ENCODE measurements at places on chromosomes 6 and 20. TPM values are rescaled to one million over a fixed set of nuclear protein-coding genes. Genes with fewer than 3 reads are reported as not detected.

DNA sequence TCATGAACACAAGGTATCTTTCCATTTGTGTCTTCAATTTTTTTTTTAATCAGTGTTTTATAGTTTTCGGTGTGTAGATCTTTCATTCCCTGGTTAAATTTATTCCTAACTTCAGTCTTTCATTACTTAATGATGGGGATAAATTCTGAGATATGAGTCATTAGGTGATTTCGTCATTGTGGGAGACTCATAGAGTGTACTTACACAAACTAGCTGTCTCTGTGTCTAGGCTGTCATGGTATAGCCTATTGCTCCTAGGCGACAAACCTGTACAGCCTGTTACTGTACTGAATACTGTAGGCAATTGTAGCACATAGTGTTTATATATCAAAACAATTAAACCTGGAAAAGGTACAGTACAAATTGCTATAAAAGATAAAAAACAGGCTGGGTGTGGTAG is 42.1 kb downstream of the SMAP1 start:
- no peak for DNase-seq
- H3K4me3 ChIP-seq = no peak overlapping the region
- H3K27me3 ChIP-seq = no peaks in the 10 kb centered on the region

DNA sequence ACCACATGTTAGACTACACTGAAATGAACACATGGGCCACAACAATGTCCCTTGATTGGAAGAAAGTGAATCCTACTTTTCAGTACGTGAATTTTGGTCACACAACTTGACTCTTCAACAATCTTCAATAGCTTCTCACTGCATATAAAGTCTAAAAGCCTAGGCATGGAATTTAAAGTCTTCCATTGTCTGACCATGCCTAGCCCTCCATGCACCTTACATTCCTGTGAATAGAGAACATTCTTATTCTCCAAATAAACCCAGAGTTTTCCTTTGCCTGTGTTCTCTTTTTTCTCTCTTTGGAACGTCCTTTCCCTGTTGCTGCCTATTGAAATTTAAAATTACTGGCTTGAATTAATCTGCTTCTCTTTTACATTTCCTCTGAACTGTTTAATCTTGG is 207.5 kb downstream of the ASCC3 start:
- peaks cover 15% of the 10 kb centered on the region for H3K36me3 ChIP-seq
- H3K27me3 ChIP-seq = no peaks in the 10 kb centered on the region
- no peak overlapping the region for H3K4me3 ChIP-seq
- no peak overlapping the region for H3K27ac ChIP-seq
- H3K4me1 ChIP-seq = no peaks in the 10 kb centered on the region

DNA sequence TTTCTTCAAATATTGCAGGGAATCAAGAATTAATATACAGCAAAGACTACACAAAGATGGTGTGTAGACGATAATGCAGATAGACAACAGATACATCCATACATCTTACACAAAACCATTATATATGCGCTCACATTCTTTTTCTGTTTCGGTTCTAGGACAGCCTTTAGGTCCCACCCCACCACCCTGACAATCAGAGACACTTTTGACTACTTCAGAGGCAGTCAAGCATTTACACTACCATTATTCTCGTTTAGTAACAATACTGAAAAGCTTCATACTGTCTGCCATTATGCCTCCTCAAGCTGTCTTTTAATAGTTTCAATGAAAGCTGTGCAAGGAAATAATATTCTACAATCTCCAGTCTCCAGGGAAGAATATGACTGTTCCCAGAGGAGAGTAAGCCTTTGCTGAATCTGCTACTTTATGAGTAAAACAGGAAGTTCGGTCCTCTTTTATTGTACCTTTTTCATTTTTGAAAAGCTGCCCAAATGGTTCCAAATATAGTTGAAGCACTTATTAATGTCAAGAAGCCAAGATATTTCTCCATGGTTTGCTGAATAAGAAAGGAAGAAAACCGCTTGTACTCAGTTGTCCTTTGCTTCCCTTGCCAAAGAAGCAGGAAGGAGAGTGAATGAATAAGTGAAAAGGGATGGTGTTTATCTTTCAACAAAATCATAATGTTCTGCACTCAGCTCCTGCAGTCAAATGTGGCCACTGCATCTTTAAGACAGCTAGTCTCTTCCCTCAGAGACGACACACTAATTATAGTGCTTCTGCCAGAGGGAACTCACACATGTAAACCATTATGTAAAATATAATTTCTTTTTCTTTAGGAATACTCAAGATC is 468.3 kb downstream of the CDC5L start:
- DNase-seq = no peak
- H3K4me1 ChIP-seq = peaks cover 52% of the 10 kb centered on the region
- peaks cover 8% of the 10 kb centered on the region for H3K36me3 ChIP-seq
- H3K4me3 ChIP-seq = no peak overlapping the region

DNA sequence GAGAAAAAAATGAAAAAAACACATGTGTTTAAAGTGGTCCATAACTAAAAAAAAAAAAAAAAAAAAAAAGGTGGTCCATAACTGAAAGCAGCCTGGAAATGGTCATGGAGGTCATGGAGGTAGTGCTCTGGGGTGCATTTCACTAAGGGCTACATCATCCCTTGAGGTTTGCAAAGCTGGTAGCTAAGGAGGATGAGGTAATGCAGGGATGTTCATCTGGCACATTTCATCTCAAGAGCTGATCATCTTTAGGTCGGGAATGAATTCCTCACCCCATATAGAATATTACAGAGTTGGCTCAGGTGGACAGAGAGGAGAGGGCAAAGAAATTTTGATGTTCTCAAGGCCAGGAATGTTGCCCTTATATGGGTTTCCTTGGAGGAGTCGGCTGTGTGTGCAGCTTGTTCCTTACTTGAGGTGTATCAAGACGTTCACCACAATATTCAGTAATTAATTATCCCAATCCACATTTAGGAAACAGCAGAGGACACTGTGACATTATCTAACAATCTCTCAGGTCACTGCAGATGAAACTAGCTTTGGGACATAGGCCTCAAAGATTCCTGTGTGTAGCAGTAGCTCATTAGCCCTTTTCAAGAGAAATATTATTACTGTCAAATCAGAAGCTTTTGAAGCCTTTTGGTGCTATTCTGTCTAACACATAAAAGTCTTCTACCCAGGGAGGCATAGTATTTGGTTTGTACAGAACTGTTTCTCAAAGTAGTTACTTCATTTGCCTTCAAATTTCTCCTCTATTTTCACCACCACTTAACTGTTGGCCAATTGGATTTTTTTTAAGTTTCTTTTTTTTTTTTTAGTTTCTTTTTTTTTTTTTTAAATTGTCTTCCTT is 46.8 kb downstream of the CYP24A1 start:
- H3K4me3 ChIP-seq = no peak overlapping the region
- H3K36me3 ChIP-seq = no peaks in the 10 kb centered on the region
- H3K27me3 ChIP-seq = no peaks in the 10 kb centered on the region

DNA sequence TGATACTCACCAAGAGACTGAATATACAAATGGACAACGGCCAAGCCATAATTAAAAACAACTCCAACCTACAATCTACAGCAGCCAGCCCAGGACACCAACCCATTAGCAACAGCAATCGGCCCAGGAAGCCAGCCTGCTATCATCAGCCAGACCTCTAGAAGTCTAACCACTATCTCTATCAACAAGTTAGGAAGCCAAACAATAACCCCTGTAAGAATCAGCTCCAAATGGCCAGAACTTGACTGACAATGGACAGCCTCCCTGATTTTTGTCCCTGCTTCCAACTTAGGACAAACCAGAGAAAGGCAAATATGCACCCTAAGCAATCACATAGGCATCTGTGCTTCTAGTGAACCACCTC is 511.8 kb upstream of the JARID2 start:
- peaks cover 30% of the 10 kb centered on the region for H3K36me3 ChIP-seq
- peaks cover 92% of the 10 kb centered on the region for H3K4me1 ChIP-seq
- no peak for DNase-seq
- H3K27me3 ChIP-seq = no peaks in the 10 kb centered on the region
- H3K27ac ChIP-seq = peak overlapping the region; percentile 95

GRCh38 chr6:145137425-145137824 is 597.9 kb downstream of the EPM2A start:
- H3K27me3 ChIP-seq = peaks cover 19% of the 10 kb centered on the region
- no peak for DNase-seq

DNA sequence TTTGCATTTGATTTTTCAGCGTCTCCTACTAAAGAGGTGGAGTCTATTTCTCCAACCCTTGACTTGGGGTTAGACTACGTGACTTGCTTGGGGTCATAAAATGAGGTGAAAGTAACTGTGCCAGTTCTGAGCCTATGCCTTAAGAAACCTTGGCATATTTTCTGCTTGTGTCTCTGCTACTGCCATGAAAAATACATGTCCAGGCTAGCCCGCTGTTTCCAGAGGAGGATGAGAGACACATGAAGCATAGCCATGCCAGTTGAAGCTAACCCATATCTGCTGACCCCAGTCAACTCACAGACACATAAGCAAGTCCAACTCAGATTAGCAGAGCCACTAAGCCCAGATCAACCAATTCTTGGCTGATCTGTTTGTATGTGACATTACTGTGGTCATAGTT is 38.7 kb downstream of the SCP2D1 start:
- H3K36me3 ChIP-seq = no peaks in the 10 kb centered on the region
- H3K27ac ChIP-seq = no peak overlapping the region
- H3K4me1 ChIP-seq = peaks cover 3% of the 10 kb centered on the region
- peaks cover 16% of the 10 kb centered on the region for H3K27me3 ChIP-seq
- DNase-seq = no peak

GRCh38 chr6:4870821-4871494 is 94.8 kb downstream of the CDYL start:
- H3K27me3 ChIP-seq = no peaks in the 10 kb centered on the region
- H3K27ac ChIP-seq = no peak overlapping the region
- no peak for DNase-seq
- H3K4me3 ChIP-seq = no peak overlapping the region
- H3K4me1 ChIP-seq = peaks cover 41% of the 10 kb centered on the region

GRCh38 chr6:423055-423798 is 31.7 kb downstream of the IRF4 start:
- H3K27ac ChIP-seq = peak overlapping the region; percentile 87
- no peak overlapping the region for H3K4me3 ChIP-seq
- H3K4me1 ChIP-seq = peaks cover 24% of the 10 kb centered on the region
- H3K36me3 ChIP-seq = peaks cover 2% of the 10 kb centered on the region
- DNase-seq = no peak

DNA sequence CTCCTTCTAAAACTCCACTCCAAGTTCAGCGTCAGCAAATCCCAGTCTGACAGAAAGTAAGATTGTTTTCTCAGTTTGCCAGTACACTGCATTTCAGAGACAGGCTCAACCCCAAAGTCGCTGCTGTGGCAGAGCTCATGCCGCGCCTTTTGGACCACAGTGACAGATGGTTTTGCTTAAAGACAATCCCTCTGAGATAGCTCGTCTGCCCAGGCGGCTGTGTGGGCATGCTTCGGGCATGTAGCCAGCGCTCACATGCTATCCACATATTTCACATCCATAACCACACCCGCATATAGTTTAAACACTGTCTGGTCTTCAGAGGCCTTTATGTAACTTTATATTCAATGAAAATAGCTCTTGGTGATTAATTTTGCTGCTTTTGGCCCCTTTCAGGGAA is 14.7 kb upstream of the PXDC1 start:
- no peak overlapping the region for H3K4me3 ChIP-seq
- H3K4me1 ChIP-seq = no peaks in the 10 kb centered on the region
- DNase-seq = no peak

GRCh38 chr6:158972241-158973233 is 27.5 kb downstream of the RSPH3 start:
- no peak overlapping the region for H3K27ac ChIP-seq
- H3K4me3 ChIP-seq = no peak overlapping the region
- DNase-seq = no peak
- peaks cover 1% of the 10 kb centered on the region for H3K4me1 ChIP-seq
- H3K27me3 ChIP-seq = no peaks in the 10 kb centered on the region

DNA sequence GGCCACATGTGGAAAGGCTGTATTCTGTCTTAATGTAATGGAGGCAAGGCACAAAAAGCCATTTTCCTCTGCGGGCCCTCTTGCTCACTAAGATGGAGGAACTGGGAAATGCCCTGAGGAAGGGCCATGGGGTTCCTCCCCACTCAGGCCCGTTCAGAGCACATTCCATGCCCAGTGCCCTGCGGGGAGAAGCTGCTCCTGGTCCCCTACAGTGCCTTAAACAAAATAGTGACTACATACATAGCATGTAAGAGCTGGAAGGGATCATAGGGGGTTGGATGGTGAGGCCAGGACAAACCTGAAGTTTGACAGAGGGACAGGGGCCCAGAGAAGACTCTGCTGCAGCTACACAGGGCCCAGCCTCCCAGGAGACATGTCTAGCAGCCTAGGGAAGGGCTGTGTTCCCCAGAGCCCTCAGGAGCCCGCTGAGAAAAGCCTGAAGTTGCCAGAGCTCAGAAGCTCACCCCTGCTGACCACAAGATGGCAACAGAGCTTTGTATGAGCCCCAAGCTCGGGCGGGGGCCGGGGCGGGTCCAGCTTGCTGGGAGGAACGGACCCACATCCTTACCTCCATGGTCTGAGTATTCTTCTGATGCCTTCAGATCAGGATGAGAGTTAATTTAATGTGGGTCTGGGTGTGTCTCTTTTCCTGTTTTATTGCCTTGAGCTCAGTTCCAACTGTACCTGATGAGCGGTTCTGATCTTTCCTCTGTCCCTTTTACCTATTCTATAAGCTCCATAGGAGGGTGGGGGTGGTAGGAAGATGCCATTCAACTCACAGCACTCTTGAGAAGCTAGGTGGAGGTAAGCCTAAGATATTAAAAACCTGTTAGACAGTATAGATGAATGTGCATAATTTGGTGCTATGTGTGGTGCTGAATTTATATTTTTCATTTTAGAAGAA is 242.9 kb downstream of the CDC5L start:
- H3K4me3 ChIP-seq = no peak overlapping the region
- peak; percentile 39 for DNase-seq
- peaks cover 5% of the 10 kb centered on the region for H3K27me3 ChIP-seq
- H3K27ac ChIP-seq = no peak overlapping the region
- no peaks in the 10 kb centered on the region for H3K4me1 ChIP-seq
- H3K36me3 ChIP-seq = no peaks in the 10 kb centered on the region

DNA sequence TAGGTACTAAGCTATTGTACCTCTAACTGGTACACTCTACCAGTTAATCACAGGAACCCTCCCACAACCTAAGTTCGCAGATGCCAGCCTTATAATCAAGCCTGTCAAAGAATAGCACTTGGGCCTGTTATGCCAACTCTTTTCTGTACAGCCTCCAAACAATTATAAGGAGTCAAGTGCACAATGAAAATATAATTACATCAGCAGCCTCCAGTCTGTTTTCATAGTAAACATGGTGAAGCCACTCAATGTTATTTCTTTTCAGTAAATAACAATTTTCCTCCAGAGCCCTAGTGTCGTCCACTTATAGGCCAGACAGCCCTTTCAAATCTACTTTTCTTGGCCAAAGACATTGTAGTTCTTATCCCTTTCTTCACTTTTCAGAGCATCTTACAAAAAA is 82.7 kb upstream of the CARMIL1 start:
- no peak for DNase-seq
- no peaks in the 10 kb centered on the region for H3K36me3 ChIP-seq
- no peak overlapping the region for H3K4me3 ChIP-seq
- H3K27me3 ChIP-seq = peaks cover 18% of the 10 kb centered on the region

GRCh38 chr20:31869942-31870725 is at the start of the genes DUSP15 and TTLL9:
Gene DUSP15 (minus strand): TSS chr20:31870527. CDS start chr20:31870337, 190 bp downstream.
Gene TTLL9 (plus strand): TSS chr20:31870634. CDS start chr20:31871127, 493 bp downstream.
- H3K36me3 ChIP-seq = no peaks in the 10 kb centered on the region
- peaks cover 43% of the 10 kb centered on the region for H3K27me3 ChIP-seq

Gene ARFGEF3
- 1.7 TPM for total RNA-seq

Gene PPP1R3D
- 4.2 TPM for total RNA-seq

Gene EPPIN
- not detected for total RNA-seq

Gene CALHM6
- total RNA-seq = 5.6 TPM

Gene EDN1
- not detected for total RNA-seq

Gene VGLL2
- total RNA-seq = not detected

Gene MOCS1
- 4.1 TPM for total RNA-seq

Gene MCCD1
- not detected for total RNA-seq

Gene SLC16A10
- total RNA-seq = 13.4 TPM

Gene SLPI
- total RNA-seq = not detected

Gene CST2
- total RNA-seq = not detected

Gene NKAPL
- 0.64 TPM for total RNA-seq

Gene FAM83B
- total RNA-seq = not detected

Gene SCUBE3
- total RNA-seq = not detected

Measured in activated naive CD8-positive, alpha-beta T cell treated with anti-CD3 and anti-CD28 coated beads for 36 hours (primary cell).